HT-29 (cell line): ENCODE measurements at places on chromosomes 5 and 9. TPM values are rescaled to one million over a fixed set of nuclear protein-coding genes. Genes with fewer than 3 reads are reported as not detected.

Gene PCDHB12
- total RNA-seq = 0.13 and 0.18 TPM in 2 replicates

DNA sequence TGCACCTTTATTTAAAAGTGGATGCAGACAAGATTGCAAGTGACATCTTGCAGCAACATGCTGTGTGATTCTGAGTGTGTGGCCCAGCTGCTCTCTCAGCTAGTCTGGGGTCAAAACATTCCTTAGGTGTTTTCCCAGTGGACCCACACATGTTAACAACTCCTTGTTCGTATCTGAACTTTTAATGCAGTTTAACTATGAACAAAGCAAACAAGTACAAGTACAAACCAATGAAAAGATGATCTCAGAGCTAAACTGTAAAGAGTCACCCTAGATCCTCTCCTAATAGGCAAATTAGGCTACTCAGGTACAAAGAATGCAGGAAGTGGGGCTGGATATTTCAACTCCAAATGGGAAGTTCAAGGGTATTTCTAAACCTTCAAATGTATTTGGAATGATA, 108.4 kb downstream of the ENTREP1 start:
- DNase-seq = no peak

DNA sequence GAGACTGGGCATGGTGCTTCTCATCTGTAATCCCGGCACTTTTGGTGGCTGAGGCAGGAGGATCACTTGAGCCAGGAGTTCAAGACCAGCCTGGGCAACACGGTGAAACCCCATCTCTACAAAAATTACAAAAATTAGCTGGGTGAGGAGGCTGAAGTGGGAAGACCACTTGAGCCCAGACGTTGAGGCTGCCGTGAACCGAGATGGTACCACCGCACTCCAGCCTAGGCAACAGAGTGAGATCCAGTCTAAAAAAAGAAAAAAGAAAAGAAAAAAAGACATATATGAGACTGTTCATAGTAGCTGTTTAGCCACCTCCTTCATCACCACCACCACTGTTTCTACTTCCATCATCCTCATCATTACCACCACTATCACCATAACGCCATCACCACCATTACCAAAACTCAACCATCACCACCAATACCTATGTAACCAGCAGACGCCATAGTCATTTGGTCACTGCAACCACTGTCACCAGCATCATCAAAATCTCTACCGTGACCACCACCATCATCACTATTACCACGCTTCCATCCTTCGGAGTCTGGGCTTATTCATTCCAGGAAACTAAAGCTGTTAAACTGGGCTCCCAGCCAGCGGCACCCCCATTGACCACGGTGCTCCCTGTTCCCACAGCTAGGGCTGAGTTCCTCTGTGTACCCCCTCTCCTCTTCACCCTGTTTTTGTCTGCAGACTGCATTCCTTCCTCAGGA, 8.4 kb upstream of the KIF12 start:
- DNase-seq = no peak

GRCh38 chr5:133519191-133519590, 93.2 kb downstream of the FSTL4 start:
- no peak for DNase-seq

DNA sequence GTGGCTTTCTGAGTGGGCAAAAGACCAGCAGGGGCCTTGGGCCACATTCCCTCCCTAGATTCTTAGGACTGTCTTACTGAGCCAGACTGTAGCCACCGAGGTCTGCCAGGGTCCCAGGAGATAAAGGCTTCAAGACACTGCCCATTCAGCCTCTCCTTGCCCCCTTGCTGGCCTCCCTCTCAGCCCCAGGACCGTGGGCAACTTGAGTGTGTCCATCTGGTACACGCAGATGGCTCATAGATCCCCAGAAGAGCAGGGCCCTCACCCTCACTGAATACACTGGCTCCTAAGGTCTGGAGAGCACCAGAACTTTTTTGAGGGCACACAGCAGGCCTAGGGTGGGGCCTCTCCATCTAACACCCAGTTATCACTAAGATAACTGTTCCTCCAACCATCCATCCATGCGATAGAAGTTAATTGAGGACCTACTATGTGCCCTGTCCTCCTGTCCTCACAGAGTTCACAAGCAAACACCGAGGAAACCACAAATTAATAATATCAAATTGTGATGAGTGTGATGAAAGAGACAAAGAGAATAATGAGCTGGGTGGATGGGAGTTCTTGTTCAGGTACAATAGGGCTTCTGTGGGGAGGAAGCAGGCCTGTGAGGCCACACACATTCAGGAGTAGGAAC, 4.9 kb upstream of the PDGFRB start:
- no peak for DNase-seq

Gene C9orf50
- not detected in 2 replicates for total RNA-seq

DNA sequence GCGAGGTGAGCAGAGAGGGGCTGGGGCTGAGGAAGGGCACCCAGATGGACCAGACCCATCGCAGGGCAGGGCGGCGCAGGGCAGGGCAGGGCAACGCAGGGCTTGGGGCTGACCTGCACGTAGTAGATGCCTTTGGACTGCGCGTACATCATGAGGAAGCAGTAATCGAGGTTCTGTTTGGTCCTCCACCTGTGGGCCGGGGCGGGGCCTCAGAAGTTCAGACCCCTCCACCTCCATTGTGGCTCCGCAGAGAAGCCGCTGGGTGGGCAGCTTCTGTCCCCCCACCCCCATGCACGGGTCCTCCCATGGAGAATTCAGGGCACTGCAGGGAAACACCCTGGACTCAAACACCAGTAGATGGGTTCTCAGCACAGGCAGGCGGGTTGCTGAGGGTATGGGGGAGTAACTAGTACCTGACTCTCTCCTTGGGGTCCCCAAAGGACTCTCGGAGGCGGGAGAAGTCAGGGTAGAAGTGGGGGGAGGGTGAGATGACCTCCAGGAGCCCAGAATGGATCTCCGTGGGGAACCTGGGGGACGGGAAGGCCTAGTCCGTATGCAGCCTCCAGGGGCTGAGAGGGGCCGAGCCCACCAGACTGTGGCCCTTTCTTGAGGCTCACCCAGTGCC, 6.4 kb downstream of the LTC4S start:
- no peak for DNase-seq

DNA sequence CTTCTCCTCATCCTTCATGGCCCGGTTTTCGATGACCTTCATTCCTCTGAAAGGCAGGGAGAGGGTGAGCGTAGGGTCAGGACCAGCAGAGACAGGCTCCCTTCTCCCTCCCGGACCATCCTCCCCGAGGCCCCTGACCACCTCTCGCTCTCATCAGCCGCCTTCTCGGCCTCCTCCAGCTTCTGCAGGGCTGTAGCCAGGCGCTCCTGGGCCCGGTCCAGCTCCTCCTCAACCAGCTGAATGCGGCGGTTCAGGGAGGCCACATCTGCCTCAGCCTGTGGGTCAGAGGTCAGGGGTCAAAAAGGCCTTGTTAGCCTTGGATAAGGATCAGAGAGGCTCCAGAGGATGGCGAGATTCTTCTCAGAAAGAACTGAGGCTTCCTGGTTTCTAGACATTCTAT, 4.2 kb downstream of the TPM2 start:
- no peak for DNase-seq

DNA sequence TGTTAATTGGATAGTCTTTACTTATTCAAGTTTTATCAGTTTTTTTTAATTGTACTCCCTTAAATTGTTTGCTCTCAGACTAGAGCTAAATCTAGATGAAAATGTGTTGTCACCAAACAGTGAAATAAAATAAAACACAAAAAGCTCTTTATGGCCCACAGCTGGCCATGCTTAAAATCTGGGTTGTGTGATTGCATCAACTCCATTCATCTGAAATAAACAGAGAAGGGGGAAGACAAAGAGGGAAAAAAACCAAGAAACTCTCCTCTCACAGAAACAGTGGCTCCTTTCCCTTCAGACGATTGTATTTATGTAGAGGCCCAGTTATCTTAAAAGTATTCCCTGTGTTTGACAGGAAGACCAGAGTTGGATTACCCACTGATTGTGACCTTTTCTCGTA, 422.4 kb downstream of the IRX1 start:
- DNase-seq = no peak

Gene RFESD
- 0.03 TPM in 1 of 2 replicates, not detected in the other for total RNA-seq

Gene WASHC1
- total RNA-seq = 12.8 and 18.2 TPM in 2 replicates

Gene BNC2
- total RNA-seq = not detected in 2 replicates

- peak; percentile 69 for DNase-seq
Measured at GRCh38 chr5:137778772-137779564, 24.8 kb upstream of the HNRNPA0 start.

- no peak for DNase-seq
Measured at GRCh38 chr9:71955300-71955915, 44.0 kb downstream of the C9orf85 start.

DNA sequence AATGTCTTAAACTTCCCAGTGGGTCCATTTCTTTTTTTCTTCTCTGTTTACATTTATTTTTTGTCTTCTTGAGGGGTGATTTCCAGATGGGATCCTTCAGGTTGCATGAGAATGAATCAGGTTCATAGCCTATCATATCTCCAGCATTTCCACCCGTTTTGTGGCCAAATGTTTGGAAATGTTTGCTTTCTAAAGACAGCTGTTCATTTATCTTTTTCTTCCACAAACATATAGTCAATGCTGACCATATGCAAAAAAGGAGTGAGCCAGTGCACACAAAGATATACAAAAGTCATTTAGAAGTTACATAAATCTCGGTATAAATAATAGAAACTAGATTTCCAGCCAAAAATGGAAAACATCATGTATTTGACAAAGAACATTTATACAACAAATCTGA, 71.6 kb upstream of the STC2 start:
- no peak for DNase-seq

DNA sequence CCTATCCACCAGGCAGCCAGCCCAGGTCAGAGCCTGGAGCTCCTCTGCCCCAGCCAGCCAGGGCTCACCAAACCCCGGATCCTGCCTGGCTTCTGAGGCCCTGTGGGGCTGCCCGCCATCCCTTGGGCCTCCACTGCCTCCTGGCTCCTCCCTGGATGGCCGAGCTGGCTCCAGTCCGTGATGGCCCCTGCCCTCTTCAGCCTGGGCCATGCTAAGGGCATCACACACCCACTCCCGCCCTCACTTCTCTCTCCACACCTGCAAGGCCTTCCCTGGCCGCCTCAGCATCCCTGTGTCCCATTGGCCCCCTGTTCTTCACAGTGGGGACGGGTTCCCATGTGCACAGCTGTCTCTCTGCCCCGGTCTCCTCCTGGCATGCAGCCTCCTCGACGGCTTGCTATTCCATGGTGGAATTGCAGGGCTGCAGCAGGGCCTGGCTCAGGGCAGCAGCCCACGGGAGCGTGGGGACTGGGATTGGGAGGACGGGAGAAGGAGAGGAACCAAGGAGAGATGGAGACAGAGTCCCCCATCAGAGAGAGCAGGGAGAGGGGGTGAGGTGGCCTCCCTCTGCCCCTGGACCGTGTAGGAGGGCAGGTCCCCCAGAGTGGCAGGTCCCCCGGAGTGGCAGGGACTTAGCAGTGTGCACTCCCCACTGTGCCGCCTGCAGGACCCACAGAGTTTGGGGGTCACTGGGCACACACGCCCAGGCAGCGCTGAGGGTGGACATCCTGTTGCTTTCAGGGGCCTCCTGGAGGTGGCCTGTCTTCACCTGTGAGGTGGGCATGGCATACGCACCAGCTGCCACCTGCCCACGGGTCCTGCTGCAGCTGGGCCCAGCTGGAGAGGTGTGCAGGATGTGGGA, 16.7 kb upstream of the RNU6ATAC start:
- no peak for DNase-seq

Gene IFNA13
- not detected in 2 replicates for total RNA-seq

- peak; percentile 43 for DNase-seq
Measured at GRCh38 chr5:127320032-127320965, 29.7 kb downstream of the MEGF10 start.

Gene FLT4
- total RNA-seq = 0.31 TPM in 1 of 2 replicates, not detected in the other

- DNase-seq = no peak
Measured at GRCh38 chr5:145976431-145977155, 40.2 kb downstream of the SH3RF2 start.

DNA sequence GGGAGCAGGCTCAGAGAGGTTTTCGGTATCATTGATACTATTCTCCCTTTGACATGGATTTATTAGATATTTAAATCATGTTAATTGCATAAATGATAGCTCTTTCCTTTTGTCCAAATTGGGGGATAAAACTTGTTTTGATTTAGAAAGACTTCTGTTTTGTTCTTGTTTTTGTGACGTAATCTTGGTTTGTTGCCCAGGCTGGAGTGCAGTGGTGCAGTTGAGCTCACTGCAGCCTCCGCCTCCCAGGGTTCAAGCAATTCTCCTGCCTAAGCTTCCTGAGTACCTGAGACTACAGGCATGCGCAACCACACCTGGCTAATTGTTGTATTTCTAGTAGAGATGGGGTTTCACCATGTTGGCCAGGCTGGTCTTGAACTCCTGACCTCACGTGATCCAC, 7.1 kb downstream of the MAT2B start:
- no peak for DNase-seq

Gene ZNF300
- total RNA-seq = 0.56 and 0.70 TPM in 2 replicates

GRCh38 chr9:110788871-110789270, 120.3 kb downstream of the MUSK start:
- DNase-seq = no peak

- DNase-seq = peak; percentile 47
Measured at GRCh38 chr5:110441035-110441434, 285.4 kb downstream of the TMEM232 start.

DNA sequence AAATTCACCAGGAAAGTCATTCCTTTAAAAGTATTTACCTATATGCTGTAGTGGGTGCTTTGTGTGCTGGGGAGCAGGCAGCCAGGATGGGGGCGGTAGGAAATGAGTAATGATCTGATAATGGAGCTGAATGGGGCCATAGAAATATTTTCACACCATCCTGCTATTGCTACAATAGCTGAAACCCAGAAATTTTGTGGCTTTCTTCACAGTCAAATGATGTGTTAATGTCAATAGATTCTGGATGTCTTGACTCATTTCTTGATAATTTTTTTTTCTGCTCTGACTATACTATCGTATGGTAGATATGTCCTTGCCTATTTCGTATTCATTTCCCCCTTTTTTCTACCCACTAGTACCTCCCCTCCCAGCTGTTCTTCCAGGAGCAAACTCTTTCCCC, 59.5 kb downstream of the RORB start:
- DNase-seq = no peak

GRCh38 chr9:91443994-91444392, 20.4 kb upstream of the NFIL3 start:
- no peak for DNase-seq

Gene NUTM2F
- total RNA-seq = not detected in 2 replicates

- no peak for DNase-seq
Measured at GRCh38 chr9:36889844-36890243, 144.2 kb downstream of the PAX5 start.

GRCh38 chr5:40385544-40385943, 294.2 kb upstream of the PTGER4 start:
- no peak for DNase-seq

GRCh38 chr9:93655621-93656425, 79.4 kb downstream of the PHF2 start:
- no peak for DNase-seq

Gene IRX4
- not detected in 2 replicates for total RNA-seq

- DNase-seq = no peak
Measured at GRCh38 chr5:140039561-140039960, 3.5 kb downstream of the NRG2 start.

Gene KCNV2
- total RNA-seq = not detected in 2 replicates
